ENCODE measurements at places on chromosomes 7 and 10. TPM values are rescaled to one million over a fixed set of nuclear protein-coding genes. Genes with fewer than 3 reads are reported as not detected.

DNA sequence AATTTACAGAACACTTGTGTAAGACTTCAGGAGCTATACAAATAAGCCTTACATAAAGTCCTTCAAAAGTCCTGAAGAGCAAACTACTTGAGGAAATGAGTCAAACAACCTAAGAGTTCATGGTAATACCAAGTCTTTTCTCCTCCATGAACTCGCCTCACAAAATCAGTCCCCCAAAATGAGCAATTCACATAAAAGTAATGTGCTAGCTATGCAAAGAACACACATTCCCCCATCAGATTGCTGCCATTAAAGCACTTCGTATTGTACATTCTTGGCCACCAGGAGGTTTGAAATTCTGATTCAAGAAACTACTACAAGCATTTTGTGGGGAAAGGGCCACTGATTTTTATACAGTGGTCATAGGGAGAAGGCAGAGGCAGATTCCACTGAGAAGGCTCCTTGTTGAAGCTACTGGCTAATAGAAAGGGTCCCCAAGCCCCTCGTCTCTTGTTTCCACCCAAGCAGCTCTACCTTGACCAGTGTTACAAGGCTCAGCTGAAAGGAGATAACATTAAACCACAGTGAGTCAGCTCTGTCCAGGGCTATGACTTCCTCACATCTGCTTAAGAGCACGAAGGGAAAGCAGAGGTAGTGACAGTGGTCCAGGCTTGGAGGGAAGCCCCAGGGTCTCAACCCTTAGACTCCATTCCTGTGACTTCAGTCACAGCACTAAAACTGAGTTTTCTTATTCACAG is 115.2 kb upstream of the CDK1 start:
- no peak for DNase-seq

RPP38 gene
- total RNA-seq: 17.7 TPM

DNA sequence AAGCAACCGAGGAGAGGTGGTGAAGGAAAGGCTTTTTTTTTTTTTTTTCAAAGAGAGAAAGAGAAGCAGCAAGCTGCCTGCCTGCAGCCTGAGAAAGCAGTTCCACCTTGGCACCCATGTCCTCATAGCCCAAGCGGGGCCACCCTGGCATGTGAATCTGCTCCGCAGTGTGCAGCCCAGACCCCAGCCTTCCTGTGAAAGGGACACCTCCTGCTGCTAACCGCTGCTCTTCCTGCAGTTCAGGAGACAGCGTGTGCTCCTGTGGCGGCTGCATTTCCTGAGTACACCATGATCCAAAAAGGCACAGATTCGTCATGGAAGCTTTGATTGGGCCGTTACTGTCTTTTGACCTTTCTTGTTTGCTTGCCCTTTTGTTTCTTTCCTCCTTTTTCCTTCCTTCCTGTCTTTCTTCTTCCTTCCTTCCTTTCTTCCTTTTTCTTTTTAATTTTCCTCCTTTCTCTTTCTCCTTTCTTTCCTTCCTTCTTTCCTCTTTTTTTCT is 38.1 kb downstream of the IKZF1 start:
- no peak for DNase-seq

DNA sequence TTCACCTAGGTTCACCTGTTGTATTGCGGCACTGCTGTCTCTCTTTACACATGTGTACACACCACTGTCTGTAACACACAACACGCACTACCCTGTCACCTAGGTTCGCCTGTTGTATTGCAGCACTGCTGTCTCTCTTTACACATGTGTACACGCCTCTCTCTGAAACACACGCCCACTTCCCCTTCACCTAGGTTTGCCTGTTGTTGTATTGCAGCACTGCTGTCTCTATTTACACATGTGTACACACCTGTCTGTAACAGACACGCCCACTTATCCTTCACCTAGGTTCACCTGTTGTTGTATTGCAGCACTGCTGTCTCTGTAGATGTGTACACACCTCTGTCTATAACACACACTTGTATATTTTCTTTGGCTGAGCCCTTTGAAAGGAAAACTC is 51.5 kb downstream of the WDR37 start:
- DNase-seq: no peak

- no peak for DNase-seq
Observed at GRCh38 chr10:128835361-128835760, 631.7 kb upstream of the MGMT start.

CUBN gene
- total RNA-seq: 0.31 TPM

DNA sequence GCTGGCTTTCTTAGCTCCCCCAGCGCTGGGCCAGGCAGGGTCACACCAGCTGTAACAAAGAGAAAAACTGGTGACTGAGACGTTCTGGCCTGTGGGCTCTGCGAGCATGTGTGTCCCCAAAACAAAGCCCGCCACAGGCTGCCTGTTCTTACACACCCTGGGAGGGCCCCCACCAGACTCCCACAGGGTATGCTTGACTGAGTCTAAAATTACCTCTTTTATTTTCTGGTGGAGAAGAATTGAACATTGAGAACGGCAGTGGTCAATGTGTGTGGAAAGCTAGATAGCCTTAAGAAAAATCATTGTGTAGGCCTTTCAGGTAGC is 808 bp downstream of the C10orf71 start:
- DNase-seq: no peak

DNA sequence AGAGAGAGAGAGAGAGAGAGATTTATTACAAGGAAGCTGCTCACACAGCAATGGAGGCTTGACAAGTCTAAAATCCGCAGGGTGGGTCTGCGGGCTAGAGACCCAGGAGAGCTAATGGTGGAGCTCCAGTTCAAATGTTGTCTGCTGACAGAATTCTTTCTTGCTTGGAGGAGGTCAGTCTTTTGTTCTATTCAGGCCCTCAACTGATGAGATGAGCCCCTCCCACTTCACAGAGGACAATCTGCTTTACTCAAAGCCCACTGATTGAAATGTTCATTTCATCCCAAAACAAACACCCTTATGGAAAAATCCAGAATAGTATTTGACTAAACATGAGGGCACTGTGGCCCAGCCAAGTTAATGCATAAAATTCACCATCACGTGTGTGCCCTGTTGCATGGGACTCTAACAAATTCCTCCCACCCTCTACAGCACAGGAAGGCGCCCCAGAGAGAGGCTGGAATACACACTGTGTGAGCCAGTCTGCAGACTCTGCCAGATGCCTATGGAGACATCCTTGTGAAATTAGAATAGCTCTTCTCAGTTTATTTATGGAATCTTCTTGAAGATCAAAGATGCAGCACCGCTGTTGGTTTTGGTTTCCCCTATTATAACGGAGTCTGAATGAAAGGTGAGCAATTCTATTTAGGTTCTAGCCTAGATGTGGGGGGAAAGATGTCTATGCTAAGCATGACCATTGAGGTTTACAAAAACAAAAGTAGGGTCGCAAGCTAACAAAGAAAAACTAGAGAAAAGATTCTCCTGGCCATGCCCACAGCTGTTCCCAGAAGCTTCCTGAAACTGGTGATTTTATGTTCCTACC is 123.0 kb upstream of the SFMBT2 start:
- DNase-seq: no peak

Data from mucosa of descending colon (tissue), 3 donors.